ENCODE measurements at places on chromosomes 6 and 20. TPM values are rescaled to one million over a fixed set of nuclear protein-coding genes. Genes with fewer than 3 reads are reported as not detected.

DNA sequence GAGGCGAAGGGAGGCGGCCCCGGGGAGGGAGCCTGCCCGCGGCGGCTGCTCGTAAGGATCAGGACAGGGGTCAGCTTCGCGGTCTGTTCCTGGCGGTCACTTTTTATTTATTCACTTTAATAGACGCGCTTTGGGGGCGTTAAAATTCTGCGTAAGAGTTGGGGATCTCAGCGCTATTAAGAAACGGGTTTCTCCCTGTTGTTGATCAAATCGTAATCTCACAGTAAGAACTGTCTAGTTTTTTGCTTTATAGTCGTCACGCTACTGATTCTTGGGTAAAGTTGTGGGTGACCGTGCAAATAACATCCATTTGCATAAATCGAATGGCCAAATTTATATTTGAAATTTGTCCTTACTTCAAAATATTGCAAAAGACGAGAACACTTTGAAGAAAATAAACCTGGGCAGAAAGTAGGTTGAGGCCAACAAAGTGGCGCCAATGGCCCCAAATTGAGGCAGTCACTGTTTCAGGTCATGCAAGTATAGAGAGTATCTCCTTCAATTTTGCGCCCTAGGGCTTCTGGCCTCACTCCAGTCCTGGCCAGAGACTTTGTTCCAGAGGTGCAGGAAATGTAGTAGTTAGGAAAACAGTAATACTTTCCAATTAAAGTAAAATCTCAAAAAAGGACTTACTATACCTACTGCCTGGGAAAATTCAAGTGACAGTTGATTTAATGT lies 963 bp upstream of the RMND1 start:
- no peak for DNase-seq

DNA sequence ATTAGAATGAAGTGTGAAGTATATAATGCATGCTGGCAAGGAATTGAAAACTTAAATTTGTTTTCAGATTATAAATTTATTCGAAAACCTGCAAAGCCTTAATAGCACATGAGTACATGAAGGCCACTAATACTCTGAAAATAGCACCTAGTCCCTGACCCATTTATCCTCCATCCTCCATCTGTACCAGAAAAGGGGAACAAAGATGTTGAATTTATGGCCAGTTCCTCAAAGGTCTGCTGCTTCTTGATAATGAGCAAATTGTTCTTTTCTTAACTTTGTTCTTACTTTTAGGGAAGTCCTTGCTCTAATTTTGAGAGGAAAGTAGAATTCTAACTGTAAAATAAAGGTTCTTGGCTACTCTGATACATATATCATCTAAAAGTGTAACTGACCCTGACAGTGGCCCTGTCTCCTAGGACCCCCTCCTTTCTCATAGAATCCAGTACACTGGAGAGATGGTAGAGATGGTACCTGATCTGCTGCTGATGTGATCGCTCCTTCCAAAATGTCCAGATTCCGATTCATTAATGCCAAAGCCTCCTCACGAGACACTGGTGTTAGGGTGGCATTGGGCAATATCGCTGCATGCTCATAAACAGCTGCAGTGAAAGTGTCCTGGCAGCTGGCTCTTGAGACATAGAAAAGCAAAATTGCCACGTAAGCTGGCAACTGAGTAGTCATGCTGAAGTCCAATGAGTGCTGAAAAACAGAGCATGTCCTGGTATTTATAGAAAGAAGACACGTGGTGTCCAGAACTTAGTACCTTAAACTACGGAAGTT lies at the start of gene VNN1:
TSS of gene VNN1 (minus strand) at position 704 of the 783 bp plus-strand sequence. CDS start at position 684, 20 bp downstream.
- DNase-seq, result no peak

GRCh38 chr6:147109707-147110106 lies 94.5 kb upstream of the STXBP5 start:
- DNase-seq, result no peak

- no peak for DNase-seq
These were observed 46.0 kb downstream of the ZFAND3 start for GRCh38 chr6:37865504-37865903.

- DNase-seq, result no peak
These were observed 66.0 kb upstream of the CDH4 start for GRCh38 chr20:61185841-61186601.

DNA sequence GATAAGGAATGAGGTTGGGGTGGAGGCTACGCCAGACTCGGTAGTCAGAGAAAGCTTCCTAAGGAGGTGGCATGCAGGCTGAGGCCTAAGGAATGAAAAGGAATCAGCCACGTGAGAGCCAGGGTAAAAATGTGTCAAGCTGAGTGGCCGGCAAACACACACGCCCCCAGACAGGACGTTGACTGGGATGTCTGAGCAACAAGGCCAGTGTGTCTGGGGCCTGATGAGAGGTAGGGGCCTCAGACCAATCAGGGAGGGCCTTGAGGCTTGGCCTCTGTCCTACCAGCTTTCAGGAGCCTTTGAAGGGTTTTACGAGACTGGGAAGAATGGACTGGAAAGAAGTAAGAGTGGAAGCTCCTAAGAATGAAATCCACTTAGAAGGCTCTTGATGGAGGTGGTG lies 61.0 kb upstream of the PHACTR2 start:
- DNase-seq, result no peak

DNA sequence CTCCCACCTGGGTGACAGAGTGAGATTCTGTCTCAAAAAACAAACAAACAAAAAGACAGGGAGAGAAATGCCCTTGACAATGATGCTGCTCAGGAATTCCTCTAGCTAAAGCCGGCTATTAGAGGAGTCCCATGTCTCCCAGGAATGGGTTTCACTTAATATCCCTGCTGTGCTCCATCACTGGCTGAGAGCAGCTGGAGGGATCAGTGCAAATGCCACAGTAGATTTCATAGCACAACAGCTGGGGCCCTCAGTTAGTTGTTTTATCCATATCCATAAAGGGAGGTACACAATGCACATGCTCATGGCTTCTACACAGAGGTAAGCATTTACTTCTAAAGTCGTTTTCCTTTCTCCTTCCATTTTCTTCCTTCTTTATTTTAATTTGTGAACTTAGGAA lies 742.0 kb upstream of the POU3F2 start:
- DNase-seq, result peak; percentile 14

GRCh38 chr6:45314146-45314545 lies 14.0 kb upstream of the RUNX2 start:
- no peak for DNase-seq

GRCh38 chr20:8815208-8815607 lies 253.7 kb upstream of the PLCB4 start:
- no peak for DNase-seq

DNA sequence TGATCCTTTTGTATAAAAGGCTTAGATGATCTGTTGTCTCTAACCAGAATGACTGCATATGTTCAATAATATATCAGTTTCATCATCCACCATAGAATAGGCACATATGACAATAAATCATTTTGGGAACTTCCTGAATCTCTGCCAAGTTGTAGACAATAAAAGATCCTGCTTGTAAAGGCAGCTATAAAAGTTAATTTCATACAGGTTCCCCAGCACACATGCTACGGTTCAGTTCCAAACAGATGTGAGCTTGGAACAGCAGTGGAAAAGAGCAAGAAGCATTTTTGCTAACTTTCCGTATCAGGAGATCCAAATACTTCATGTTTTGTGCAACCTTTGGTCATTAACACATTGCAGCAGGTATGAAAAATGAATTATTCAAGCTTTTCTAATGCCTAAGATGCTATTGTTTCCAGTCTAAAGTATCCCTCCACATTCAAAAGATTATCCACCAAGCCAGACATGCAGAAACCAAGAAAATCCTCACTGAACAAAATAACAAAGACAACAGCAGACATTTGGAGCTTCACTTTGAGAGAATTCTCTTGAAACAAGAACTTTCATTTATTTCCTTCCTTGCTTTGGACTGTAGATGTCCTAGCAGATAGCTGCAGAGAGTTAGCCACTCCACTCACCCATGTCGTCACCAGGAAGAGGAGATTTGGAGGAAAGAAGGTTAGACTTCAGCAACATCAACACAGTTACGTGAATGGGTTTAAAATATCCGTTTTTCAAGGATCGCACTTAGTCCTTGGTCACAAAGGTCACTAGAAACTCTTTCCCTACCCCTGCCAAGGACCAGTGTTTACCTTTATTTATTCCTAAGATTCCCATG lies 453.5 kb upstream of the JARID2 start:
- DNase-seq, result no peak

GRCh38 chr6:36852481-36853147 lies 13.4 kb upstream of the CPNE5 start:
- no peak for DNase-seq

- no peak for DNase-seq
These were observed 94.5 kb upstream of the LRFN2 start for GRCh38 chr6:40681622-40682021.

Gene STMN3
- 459 TPM for total RNA-seq

Gene HTR1E
- 0.34 TPM for total RNA-seq

Gene DOK5
- total RNA-seq, result 30.8 TPM

Gene BLCAP
- total RNA-seq, result 97.2 TPM

Gene PLCG1
- 458 TPM for total RNA-seq

Gene PTPRK
- 50.3 TPM for total RNA-seq

Gene RNF144B
- not detected for total RNA-seq

Gene LY6G5C
- 13.8 TPM for total RNA-seq

Gene TCF21
- not detected for total RNA-seq

Gene MMS22L
- 9.1 TPM for total RNA-seq

Gene DTD1
- total RNA-seq, result 90.2 TPM

Gene HSPA12B
- total RNA-seq, result 0.44 TPM
